Hematopoietic multipotent progenitor cell treated with erythropoietin and hydrocortisone succinate and interleukin-3 and kit ligand, for 8 days (in vitro differentiated cells): ENCODE measurements at places on chromosomes 5 and 9.

DNA sequence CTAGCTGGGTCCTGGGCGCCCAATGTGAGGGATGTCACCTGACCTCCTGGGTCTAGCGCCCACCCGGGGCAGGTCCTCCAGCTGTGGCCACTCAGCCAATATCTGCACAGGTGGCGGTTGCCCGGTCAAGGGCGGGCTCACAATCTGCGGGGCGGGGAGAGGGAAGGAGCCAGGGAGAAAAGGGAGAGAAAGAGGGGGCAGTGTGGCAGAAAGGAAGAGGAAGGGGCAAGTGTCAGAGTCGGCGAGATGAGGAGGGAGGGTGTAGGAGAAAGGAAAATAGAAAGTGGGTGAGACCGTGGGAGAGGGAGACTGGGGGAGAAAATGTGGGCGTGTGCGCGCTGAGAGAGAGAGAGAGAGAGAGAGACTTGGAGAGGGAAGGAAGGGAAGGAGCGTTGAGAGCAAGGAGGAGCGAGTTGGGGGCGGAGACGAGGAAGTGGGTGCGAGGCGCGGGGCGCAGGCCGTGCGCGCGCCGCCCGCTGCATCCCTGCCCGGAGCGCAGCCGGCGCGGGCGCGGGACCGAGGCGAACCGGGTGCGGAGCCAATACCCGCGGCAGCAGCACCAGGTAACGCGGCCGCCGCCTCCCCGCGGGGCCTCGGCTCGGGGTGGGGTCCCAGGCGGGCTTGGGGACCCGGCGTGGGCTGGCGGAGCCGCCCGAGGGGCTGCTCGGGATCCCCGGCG lies at the start of gene HRH2:
Gene HRH2, plus strand, starts transcription at position 479 of the 679 bp plus-strand sequence. CDS start 25,163 bp downstream, outside the sequence.
- DNase-seq, result peak; percentile 16

- no peak for DNase-seq
Measured at GRCh38 chr5:96157841-96158291, 196.2 kb upstream of the ELL2 start.

DNA sequence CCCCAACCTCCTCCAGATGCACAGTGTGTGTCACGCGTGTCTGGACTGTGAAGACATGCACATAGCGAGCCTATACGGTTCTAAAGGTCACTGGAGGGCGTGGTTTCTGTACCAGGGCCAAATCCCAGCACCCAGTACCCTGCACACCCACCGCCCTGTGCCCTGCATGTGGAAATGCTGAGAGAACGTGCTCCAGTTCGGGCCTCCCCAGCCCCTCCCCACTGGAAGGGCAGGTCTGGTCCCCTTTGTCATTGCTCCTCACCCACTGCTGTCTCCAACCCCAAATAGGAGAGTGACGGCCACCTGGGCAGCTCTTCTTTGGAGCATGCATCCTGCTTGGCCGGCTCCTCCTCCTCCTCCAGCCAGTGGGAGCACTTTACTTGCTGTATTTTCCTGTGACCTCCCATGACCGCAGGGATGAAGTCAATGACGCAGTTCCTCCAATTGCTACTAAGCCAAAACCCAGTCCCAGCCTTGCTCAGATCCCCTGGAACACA lies 116.7 kb downstream of the WNK2 start:
- no peak for DNase-seq

- DNase-seq, result no peak
Measured at GRCh38 chr5:38621840-38622437, 65.5 kb upstream of the LIFR start.

GRCh38 chr9:114029311-114030170 lies 48.6 kb downstream of the AMBP start:
- DNase-seq, result no peak

DNA sequence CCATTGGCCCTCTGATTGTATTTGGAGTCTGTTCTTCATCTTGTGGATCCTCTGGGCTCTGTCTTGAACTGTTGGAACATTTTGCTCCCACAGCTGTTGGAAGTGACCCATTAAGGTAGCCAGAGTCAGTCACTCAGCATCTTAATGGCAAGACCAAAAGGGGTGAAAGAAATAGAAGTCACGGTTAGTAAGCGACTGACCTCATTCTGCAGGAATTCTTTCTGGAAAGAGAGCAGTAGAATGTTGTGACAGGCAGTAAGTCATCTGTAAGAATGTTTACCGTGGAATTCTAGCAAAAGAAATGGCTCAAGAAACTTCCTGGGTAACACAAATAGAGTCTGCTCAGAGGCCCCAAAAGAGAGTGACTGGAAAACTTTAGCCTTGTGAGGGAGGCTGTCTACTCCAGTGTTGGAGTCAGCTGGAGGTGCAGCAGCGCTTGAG lies 28.6 kb upstream of the TNC start:
- DNase-seq, result no peak

DNA sequence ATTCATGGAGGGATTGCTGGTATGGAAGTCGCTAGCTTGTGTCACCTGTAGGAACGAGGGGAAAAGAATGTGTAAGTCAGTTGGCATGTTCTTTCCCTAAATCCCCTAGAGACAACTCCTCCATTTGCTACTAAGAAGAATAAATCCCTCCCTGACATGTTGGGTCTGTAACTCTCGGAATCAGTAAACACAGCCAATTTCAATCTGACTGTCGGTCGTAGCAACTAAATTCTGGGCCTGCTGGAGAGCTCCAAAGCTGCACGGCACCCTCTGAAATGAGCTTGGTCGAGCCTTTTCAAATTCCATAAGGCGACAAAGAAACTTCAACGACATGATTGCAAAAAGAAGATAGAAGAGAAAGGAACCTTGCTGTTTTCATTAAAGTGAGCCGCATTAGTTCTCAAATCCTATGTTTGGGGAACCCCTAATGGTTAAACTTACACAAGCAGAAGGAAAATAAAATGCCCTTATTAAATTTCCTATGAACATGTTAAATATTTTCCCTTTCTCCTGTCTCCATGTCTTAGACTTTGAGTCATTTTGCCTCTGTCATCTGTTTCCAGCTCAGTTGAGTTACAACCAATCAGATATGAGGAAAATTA lies 735.8 kb upstream of the WWC1 start:
- no peak for DNase-seq
